ENCODE measurements at places on chromosomes 4 and X.

GRCh38 chr4:83221897-83222441, 62.6 kb downstream of the COQ2 start:
- DNase-seq, result no peak

DNA sequence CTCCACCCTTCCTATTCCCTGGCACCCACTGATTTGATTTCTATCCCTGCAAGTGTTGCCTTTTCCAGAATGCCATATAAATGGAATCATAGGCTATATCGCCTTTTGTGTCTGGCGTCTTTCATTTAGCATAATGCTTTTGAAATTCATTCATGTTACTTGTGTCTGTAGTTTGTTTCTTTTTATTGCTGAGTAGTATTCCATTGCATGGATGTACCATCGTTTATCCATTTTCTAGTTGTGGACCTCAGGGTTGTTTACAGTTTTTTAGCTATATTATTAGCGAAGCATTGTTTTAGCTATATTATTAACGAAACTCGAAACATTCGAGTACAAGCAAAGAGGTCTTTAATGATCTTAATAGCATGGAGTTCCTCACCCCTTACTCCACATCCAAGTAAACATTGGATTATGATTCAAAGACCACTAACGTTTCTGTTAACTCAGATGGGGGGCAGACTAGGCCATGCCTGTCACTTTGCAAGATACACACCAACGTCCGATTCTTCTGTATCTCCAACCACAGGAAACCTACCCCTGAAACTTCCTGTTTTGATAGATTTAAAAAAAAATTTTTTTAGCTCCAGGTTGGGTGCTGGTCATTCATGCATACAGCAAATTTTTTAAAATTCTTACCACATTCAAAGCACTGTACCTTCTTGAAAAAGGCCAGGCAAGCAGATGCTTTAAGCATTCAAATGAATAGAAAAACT, 1.1 kb downstream of the DCK start:
- no peak for DNase-seq

GRCh38 chrX:70169281-70169680, 8.0 kb upstream of the DGAT2L6 start:
- DNase-seq, result no peak

- DNase-seq, result no peak
These were observed 49.2 kb upstream of the TLR2 start for GRCh38 chr4:153634738-153635353.

DNA sequence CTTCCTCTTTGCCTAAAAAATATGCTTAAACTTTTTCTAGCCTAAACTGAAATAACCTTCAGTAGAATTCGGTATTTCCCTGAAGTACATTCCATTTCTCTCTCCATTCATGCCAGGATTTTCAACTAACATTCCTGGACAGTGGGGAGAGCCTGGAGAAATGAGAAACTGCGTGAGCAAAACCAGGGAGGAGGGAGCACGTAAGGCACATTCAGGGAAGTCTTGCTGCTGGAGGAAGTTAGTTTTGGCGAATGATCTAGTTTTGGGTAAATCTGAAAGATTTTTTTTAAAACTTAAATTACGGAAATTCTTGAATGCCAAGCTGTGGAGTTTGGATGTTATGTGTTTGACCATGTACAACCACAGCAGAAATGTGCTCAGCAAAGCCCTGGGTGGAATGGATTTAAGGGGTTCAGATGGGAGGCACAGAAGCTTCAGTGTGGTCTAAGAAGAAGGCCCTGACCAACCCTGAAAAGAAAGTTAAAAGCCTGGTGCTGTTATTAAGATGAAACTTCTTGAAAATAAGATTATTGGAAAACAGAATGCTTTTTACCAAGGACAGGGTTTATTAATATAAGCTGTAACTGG, 347.8 kb downstream of the ANK2 start:
- DNase-seq, result no peak
